ENCODE measurements at places on chromosomes 3 and 15. TPM values are rescaled to one million over a fixed set of nuclear protein-coding genes. Genes with fewer than 3 reads are reported as not detected.

GRCh38 chr3:84724877-84725276 lies 233.9 kb upstream of the CADM2 start:
- DNase-seq: peak; percentile 34

DNA sequence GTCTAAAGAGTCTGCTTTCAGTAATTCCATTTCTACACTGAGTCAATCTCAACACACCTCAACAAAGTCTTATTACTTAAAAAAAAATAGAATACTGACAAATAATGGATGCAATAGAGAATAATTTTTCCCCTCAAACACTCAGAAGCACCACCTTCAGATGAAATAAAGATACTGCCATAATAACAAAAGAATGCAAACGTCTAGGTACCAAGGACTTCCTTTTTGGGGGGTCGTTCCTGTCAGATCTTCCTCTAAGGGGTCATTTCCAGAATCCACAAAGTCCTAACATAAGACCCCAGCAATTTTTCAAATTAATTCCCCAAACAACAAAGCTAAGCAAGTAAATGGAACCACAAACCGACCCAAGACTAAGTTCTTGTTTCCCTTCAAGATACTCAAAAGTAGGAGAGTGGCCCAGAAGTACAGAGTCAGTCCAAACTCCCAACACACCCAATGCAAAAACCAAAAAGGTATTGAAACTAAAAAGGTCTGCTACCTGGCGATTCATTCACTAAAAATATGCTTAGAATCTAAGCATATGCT lies 1.3 kb downstream of the RYK start:
- DNase-seq: no peak

- DNase-seq: no peak
Observed at GRCh38 chr15:20386198-20386597, 155.4 kb downstream of the GOLGA6L6 start.

- DNase-seq: no peak
Observed at GRCh38 chr3:116835658-116836057, 126.1 kb downstream of the TUSC7 start.

GRCh38 chr15:47066392-47066791 lies 650.9 kb upstream of the SEMA6D start:
- DNase-seq: no peak

- DNase-seq: no peak
Observed at GRCh38 chr3:192445770-192446644, 281.3 kb downstream of the FGF12 start.

GRCh38 chr15:60906146-60906674 lies 322.9 kb downstream of the RORA start:
- DNase-seq: no peak

- DNase-seq: no peak
Observed at GRCh38 chr15:24675332-24676144, at the start of gene NPAP1. NPAP1 (plus strand) TSS chr15:24675775; CDS start chr15:24675868, 93 bp downstream.

DNA sequence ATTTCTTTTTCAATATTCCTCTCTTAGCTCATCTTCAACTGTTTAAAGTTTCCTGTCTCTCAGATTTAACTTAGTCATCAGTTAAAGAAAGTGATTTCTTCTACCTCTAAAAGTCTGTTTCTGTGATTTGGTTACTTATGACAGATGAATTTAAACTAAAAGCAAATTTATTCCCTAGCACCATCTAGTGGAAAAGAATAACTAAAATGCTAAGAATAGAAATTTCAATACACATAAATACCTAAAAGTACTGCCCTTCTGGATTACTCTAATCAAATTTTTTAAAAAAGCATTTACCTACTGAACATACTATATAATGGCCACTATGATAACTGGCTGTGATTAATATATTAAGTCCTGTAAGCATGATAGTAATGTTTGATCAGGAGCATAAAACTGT lies 14.0 kb upstream of the ZCWPW2 start:
- no peak for DNase-seq

GRCh38 chr15:70545526-70545925 lies 217.8 kb downstream of the UACA start:
- DNase-seq: no peak

GRCh38 chr15:25711164-25711563 lies 152.0 kb downstream of the ATP10A start:
- DNase-seq: no peak

Gene TMEM266
- 0.21 TPM for total RNA-seq

Gene LRRIQ4
- total RNA-seq: 0.41 TPM

Gene CA12
- 4.3 TPM for total RNA-seq

Gene TGM4
- not detected for total RNA-seq

Gene CCDC50
- total RNA-seq: 178 TPM

Gene PODXL2
- total RNA-seq: 70.4 TPM
